ENCODE measurements at places on chromosomes 6 and 20.

DNA sequence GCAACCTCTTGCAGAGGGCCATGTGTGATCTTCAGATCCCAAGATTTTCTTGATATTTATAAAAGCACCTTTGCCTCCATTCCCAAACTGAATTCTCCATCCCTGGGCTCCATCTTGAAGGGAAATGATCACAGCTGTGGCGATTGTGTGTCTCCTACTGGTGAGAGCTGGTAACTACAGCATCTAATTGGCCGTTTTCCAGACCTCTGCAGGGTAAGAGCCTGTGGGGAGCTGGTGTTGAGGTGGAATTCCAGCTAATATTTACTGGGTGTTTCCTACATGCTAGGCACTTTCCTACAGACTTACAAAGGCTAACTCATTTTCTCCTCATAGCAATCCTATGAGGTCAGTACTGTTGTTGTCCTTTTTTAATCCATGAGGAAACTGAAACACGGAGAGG is 59.2 kb upstream of the FNDC1 start:
- DNase-seq = peak; percentile 62

GRCh38 chr6:149995971-149996370 is 29.4 kb downstream of the RAET1L start:
- no peak for DNase-seq

GRCh38 chr6:131730264-131730663 is 19.4 kb upstream of the CTAGE9 start:
- DNase-seq = no peak

GRCh38 chr6:109076377-109076776 is 18.3 kb downstream of the SESN1 start:
- no peak for DNase-seq

GRCh38 chr6:125117818-125118217 is 35.8 kb upstream of the TPD52L1 start:
- DNase-seq = no peak

- DNase-seq = no peak
Observed at GRCh38 chr20:46195264-46196036, 77.3 kb downstream of the CD40 start.

- peak; percentile 50 for DNase-seq
Observed at GRCh38 chr6:3822747-3823445, 26.3 kb upstream of the FAM50B start.

GRCh38 chr20:36817496-36817895 is 43.9 kb upstream of the DSN1 start:
- DNase-seq = no peak

GRCh38 chr6:94733066-94733465 is 844.3 kb upstream of the MANEA start:
- DNase-seq = no peak

Data from fibroblast of skin of scalp (primary cell).